ENCODE measurements at places on chromosomes 3 and 15.

GRCh38 chr3:49327485-49327884, 12.4 kb downstream of the USP4 start:
- DNase-seq = no peak

DNA sequence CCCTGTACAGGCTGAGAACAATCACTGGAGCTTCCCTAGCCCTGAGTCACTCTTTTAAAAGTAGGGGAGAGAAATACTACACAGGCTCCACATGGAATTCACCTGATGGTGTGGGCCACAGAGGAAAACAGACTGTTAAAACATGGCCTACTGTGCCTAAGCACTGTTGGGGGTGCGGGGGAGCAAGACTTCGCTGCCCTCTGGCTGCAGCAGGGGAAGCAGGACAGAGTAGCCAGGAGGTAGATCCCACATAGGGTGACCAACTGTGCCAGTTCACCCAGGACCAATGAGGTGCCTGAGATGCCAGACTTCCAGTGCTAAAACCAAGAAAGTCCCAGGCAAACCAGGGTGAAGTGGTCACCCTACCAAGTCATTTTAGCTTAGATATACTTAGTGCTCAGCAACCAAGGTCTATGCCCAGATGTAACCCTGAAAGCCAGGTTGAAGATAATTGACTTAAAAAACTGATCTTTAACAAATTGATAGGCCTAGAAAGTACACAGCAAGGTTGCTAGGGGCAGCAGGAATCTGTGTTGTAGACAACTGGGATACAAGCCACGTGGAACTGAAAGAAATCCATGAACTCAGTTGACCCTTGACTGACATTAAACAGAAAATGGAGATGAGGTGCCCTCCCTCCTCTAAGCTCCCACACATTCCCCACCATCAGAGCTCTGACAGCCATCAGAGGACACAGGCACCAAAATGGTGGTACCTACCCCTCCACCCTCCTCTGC, 344.2 kb upstream of the PPP2R3A start:
- DNase-seq = no peak

- DNase-seq = no peak
Measured at GRCh38 chr3:94996743-94997142, 933.9 kb downstream of the NSUN3 start.

DNA sequence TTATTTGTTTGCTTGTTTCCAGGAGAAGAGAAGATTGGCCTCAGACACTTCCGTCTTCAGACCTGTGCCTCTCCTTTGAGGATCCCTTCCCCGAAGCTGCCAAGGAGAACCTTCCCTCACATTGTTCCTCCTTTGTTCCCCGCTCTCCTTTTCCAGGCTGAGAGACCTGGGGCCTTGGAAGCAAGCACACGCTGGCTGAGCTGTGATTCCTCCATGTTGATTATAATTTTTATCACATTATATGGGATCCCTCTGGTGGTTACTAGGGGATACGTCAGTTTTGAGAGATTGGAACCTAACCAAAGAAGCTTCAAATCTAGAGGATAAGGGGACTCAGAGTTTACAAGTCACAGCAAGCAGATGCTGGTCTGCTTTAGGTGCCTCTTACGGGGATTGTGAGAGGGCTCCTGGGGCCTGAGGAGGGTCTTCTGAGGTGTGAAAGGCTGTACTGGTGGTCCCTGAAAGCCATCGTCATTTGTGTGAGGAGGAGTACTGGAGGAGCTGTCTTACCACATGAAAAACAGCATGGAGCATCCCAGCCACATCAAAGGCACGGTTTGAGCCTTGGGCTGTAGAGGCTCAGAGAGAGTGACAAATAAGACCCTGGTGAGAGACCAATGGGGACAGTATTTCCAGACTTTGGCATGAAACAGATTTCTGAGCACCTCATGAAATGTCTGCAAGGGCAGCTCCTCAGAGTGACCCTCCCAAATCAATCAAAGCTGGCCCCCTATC, 760.1 kb upstream of the CFAP20DC start:
- DNase-seq = no peak

Data from natural killer cell treated with Interleukin-12 subunit alpha and Interleukin-12 subunit beta and Interleukin-15 and Interleukin-18, amount 100 ng/mL, for 72 hours (primary cell).